ENCODE measurements at places on chromosomes 16 and 17. TPM values are rescaled to one million over a fixed set of nuclear protein-coding genes. Genes with fewer than 3 reads are reported as not detected.

The CORO6 gene
- total RNA-seq = 478 TPM

The ARHGDIG gene
- total RNA-seq = 0.69 TPM

The PLD2 gene
- 7.5 TPM for total RNA-seq

The PDILT gene
- not detected for total RNA-seq

The FA2H gene
- not detected for total RNA-seq

The HS3ST3A1 gene
- total RNA-seq = 0.22 TPM

The KRTAP2-1 gene
- not detected for total RNA-seq

The LRRC37A gene
- 0.17 TPM for total RNA-seq

The USP10 gene
- 57.1 TPM for total RNA-seq

The KCNAB3 gene
- 0.77 TPM for total RNA-seq

The EVPL gene
- 0.19 TPM for total RNA-seq

The YBX2 gene
- 0.37 TPM for total RNA-seq

The AATK gene
- total RNA-seq = 1.3 TPM

The SP6 gene
- total RNA-seq = not detected

The CX3CL1 gene
- total RNA-seq = 10.9 TPM

The CLCN7 gene
- total RNA-seq = 41.2 TPM

The PPY gene
- not detected for total RNA-seq

The USP43 gene
- total RNA-seq = 0.06 TPM

The FBRS gene
- 58.5 TPM for total RNA-seq

The RTN4RL1 gene
- total RNA-seq = 0.75 TPM

The SPATA32 gene
- total RNA-seq = not detected

The OTOA gene
- not detected for total RNA-seq

The ST6GALNAC2 gene
- total RNA-seq = 17.8 TPM

The HS3ST4 gene
- not detected for total RNA-seq

The ADGRG1 gene
- total RNA-seq = 19.4 TPM

The GALR2 gene
- not detected for total RNA-seq

The UTS2R gene
- total RNA-seq = not detected

The IGF2BP1 gene
- total RNA-seq = not detected

The TMC5 gene
- not detected for total RNA-seq

The CACNG4 gene
- not detected for total RNA-seq

The CMTM2 gene
- total RNA-seq = not detected

The ALOX15B gene
- total RNA-seq = 0.42 TPM

The POLR2C gene
- 48.7 TPM for total RNA-seq

The NPIPA5 gene
- total RNA-seq = 18.7 TPM

The CTNS gene
- total RNA-seq = 14.9 TPM

The KRTAP3-2 gene
- not detected for total RNA-seq

The PYY gene
- total RNA-seq = not detected

The CSH1 gene
- total RNA-seq = not detected

The HOXB13 gene
- total RNA-seq = not detected

The MYOCD gene
- 1.2 TPM for total RNA-seq

The TMEM204 gene
- 11.3 TPM for total RNA-seq

The SCARF1 gene
- 8.9 TPM for total RNA-seq

The CTRB2 gene
- total RNA-seq = not detected

All from psoas muscle (tissue), 8 donors.